ENCODE measurements at places on chromosomes 12 and 14. TPM values are rescaled to one million over a fixed set of nuclear protein-coding genes. Genes with fewer than 3 reads are reported as not detected.

Gene MLEC
- total RNA-seq: 83.6 TPM

Gene PLA2G1B
- not detected for total RNA-seq

Gene MYG1
- 28.4 TPM for total RNA-seq

Gene ADAM21
- total RNA-seq: 0.14 TPM

Gene METAP2
- 63.1 TPM for total RNA-seq

Gene CLEC1B
- total RNA-seq: not detected

Gene CLEC9A
- total RNA-seq: not detected

Gene OVCH1
- 0.28 TPM for total RNA-seq

Gene TAS2R10
- total RNA-seq: not detected

Measured in nasal cavity respiratory epithelium epithelial cell of viscerocranial mucosa (primary cell).